Eye (tissue), 1 donor: ENCODE measurements at places on chromosomes 12 and 14.

DNA sequence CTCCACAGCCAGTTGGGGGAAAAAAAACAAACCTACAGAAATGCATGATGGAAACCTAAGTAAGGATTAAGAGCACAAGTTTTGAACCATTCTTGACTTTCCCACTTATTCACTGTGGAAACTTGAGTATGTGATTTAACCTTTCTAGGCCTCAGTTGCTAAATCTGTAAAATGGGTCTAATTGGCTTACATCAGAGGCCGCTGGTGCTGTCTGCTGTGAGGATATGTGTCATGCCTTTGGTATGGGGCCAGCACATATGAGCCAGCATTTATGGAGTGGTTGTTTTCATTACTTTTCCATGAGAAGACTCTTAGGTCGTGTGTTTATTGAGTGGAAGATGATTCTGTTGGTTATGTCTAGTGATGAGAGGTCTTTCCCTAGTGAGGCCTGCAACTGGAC lies 102.4 kb downstream of the ESR2 start:
- peak; percentile 4 for DNase-seq

GRCh38 chr14:41606282-41606531 lies 469 bp upstream of the LRFN5 start:
- DNase-seq: no peak

GRCh38 chr14:54253195-54253947 lies 143.4 kb upstream of the CDKN3 start:
- no peak for DNase-seq

- no peak for DNase-seq
Observed at GRCh38 chr12:95231190-95231589, 13.6 kb downstream of the VEZT start.

- no peak for DNase-seq
Observed at GRCh38 chr12:127548123-127548553, 718.8 kb upstream of the TMEM132C start.

DNA sequence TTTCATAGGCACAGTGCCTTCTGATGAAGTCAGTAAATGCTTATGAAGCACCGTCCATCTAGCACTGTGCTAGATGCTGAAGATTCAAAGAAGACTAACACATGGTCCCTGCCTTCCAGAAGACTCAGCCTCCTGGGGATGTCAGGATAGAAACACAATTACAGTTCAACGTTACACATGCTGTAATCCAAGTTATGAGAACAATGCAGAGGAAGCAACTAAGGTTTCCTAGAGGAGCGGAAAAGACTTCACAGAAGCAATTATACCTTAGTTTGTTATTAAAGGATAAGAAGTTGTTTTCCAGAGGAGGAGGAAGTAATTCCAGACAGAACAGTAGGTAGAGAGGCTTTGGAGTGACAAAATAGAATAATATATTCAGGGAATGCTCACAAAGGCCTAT lies 66.9 kb upstream of the FGD4 start:
- no peak for DNase-seq
